ENCODE measurements at places on chromosomes 11 and 22. TPM values are rescaled to one million over a fixed set of nuclear protein-coding genes. Genes with fewer than 3 reads are reported as not detected.

Gene PDE3B
- 6.6 TPM for total RNA-seq

DNA sequence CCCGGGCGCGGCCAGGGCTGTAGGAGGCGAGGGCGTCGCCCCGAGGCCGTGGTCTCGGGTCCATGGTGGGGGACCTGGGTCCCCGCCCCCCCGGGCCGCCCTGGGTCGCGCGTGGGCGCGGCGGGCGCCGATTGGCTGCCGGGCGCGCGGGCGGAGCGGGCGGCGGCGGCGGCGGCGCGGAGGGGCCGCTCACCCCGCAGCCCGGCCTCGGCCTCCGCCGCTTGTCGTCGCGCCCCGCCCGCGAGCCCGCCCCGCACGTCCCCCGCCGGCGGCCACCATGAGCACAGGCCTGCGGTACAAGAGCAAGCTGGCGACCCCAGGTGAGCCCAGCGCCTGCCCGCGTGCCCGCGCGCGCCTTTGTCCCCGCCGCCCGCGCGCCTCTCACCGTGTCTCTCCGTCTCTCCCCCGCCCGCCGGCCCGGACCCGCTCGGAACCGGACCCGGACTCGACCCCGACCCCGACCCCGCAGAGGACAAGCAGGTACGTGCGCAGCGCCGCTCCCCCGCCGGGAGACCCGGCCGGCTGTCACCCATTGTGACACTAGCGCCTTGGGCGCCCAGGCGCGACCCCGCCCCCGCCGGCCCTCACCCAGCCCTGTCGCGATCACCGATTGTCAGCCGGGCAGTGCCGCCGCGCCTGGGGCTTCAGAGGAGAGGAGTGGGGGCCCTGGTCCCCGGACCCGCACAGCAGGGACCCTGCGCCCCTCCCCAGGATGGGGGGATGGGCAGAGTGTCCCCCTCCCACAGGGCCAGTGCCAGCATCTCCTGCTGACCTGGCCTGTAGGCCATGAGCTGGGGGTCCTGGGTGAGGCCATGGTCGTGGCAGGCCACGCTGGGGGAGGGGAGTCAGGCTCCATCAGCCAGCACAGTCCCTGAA, at the start of gene SEPTIN5:
TSS of gene SEPTIN5 (plus strand) at position 192 of the 876 bp plus-strand sequence. CDS start at position 278, 86 bp downstream.
- DNase-seq: peak; percentile 82

GRCh38 chr11:77053217-77054015, 13.4 kb upstream of the CAPN5 start:
- DNase-seq: no peak

GRCh38 chr22:27886843-27887151, 32.3 kb downstream of the PITPNB start:
- DNase-seq: no peak

GRCh38 chr11:34267013-34267412, 90.8 kb downstream of the ABTB2 start:
- DNase-seq: no peak

- peak; percentile 35 for DNase-seq
Measured at GRCh38 chr11:121236115-121237001, 56.2 kb upstream of the SC5D start.

Gene PNPLA5
- total RNA-seq: 4.0 TPM

GRCh38 chr11:70067591-70068341, 10.4 kb upstream of the ANO1 start:
- peak; percentile 79 for DNase-seq

Gene ARFGAP3
- 19.7 TPM for total RNA-seq

DNA sequence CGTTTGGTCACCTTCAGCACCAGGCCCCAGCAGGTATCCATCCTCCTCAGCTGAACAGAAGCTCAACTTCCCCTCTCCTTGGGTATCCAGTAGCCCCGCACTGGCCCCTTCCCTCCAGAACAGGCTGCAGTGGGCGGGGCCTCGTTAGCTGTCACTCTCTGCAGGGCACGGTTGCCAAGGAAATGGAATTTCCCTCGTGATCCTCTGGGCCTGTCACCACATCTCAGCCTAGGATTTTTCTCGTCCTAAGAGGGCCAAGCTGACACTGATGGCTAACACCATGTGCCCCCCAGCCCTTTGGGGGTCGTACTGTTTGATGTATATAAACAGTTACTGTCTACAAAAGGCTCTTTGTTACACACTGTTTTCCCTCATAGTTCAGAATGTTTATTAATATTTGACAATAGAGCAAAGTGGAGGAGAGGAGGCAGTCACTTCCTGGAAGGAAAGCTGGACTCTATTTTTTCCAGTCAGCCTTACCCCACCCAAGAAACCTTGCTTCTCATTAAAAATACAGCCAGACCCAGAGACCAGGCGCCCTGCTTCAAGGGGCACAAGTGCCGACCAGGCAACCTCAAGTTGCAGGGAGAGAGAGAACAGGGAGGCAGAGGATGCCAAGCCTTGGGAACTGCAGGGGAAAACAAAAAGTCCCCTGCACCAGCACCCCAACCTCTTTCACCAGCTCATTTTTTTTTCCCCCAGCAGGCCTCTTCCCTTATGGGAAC, 44.5 kb downstream of the FEZ1 start:
- DNase-seq: peak; percentile 90

Gene PLEKHA7
- total RNA-seq: 4.2 TPM

GRCh38 chr11:49995565-49995964, 13.2 kb upstream of the OR4C12 start:
- DNase-seq: peak; percentile 1

Measured in H7 (cell line).